Spinal cord (tissue), 10 donors: ENCODE measurements at places on chromosomes 5 and 9. TPM values are rescaled to one million over a fixed set of nuclear protein-coding genes. Genes with fewer than 3 reads are reported as not detected.
A peak's percentile ranks its signal among the peaks of the same experiment; 100 is the strongest.

DNA sequence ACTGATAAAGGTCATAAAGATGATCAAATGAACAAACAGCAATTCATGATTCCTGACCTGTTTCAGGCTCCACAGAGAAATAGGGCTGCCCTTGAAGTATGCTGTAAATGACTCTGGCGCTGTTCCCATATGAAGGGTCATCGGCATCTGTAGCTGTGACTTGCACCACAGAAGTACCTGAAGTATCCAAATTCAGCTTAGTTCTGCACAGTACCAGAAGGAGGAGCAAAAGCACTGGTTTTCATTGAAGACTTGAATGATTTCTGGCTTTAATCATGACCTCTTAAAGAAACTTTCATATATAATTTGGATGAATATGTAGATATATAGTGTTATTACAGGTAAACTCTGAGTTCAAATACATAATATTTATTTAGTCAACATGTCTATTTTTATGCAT is 109.1 kb downstream of the CDH10 start:
- no peaks in the 10 kb centered on the region for H3K4me1 ChIP-seq
- H3K27ac ChIP-seq = no peak overlapping the region
- no peak overlapping the region for H3K4me3 ChIP-seq
- no peak for DNase-seq
- no peaks in the 10 kb centered on the region for H3K36me3 ChIP-seq
- H3K27me3 ChIP-seq = no peaks in the 10 kb centered on the region

DNA sequence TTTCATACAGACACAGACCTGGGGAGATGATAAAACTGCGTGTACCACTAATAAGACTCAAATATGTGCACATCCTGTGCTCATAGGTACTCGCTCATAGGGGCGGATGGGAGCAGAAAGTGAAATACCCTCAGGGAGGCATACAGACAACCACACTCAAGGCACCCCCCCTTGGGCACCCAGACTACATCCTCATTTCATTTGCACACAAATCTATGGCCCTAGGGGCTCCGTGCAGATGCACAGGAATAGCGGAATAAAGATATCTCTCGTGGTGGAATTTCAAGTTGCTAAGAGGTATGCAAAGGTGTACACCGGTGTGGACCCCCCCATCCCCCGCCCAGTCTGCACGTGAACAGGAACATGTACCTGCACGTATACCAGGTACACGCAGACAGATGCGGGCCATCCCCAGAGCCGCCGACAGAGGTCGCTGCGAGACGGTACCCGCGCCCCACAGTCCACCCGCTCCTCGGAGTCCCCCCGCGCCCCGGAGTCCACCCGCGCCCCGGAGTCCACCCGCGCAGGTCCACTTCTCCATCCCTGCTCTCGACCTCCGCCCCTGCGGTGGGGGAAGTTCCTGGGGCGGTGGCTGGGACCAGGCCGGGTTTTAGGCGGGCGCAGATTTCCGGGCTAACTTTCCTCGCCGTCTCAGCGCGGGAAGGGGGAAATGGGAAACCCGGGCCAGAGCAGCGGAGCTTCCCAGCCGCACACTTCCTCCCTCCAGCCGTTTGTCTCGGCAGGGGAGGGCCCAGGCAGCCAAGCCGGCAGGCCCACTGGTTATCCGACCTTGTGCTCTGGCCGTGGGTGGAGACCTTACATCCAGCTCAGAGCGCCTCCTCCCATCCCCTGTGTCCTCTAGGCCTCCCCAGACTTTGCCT is 1.0 kb upstream of the IL12B start:
- H3K27ac ChIP-seq = no peak overlapping the region
- peak overlapping the region; percentile 39 for H3K4me3 ChIP-seq
- DNase-seq = no peak

- H3K4me3 ChIP-seq = no peak overlapping the region
- H3K27ac ChIP-seq = no peak overlapping the region
- no peak for DNase-seq
- H3K27me3 ChIP-seq = no peaks in the 10 kb centered on the region
Measured at GRCh38 chr5:43421450-43422133, 9.4 kb upstream of the CCL28 start.

DNA sequence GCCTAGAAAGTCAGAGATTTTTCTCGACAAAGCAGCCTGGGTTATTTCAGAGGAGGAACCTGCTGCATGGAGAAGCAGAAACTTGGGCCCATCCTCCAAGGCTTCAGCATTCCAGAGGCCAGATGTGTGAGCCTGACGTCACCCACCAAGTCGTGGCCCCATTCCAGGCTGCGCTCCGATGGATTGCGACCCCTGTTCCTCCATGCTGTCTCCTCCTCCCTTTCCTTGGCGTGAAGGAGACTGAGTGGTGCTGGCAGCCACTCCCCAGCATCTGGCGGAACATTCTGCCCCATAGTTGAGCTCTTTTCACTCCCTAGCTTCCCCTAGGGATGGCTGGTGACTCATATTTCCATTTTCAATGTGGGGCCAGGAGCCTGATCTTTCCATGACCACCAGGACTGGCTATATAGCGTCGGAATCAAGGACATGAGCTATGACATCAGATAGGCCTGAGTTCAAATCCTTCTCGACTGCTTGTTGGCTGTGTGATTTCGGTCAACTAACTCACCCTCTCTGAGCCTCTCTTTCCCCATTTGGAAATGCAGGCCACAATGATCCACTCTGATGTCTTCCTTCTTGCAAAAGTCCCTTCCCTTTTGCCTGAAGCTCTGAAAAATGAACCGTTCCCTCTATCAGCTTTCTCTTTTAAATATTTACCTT is 24.5 kb upstream of the DUSP1 start:
- no peak overlapping the region for H3K4me3 ChIP-seq
- H3K4me1 ChIP-seq = peaks cover 8% of the 10 kb centered on the region
- DNase-seq = peak; percentile 18
- peak overlapping the region; percentile 76 for H3K27ac ChIP-seq
- H3K27me3 ChIP-seq = no peaks in the 10 kb centered on the region

GRCh38 chr9:20373263-20373662 is 249.0 kb downstream of the MLLT3 start:
- no peak for DNase-seq
- H3K27ac ChIP-seq = no peak overlapping the region
- H3K27me3 ChIP-seq = no peaks in the 10 kb centered on the region
- H3K36me3 ChIP-seq = no peaks in the 10 kb centered on the region
- no peaks in the 10 kb centered on the region for H3K4me1 ChIP-seq

DNA sequence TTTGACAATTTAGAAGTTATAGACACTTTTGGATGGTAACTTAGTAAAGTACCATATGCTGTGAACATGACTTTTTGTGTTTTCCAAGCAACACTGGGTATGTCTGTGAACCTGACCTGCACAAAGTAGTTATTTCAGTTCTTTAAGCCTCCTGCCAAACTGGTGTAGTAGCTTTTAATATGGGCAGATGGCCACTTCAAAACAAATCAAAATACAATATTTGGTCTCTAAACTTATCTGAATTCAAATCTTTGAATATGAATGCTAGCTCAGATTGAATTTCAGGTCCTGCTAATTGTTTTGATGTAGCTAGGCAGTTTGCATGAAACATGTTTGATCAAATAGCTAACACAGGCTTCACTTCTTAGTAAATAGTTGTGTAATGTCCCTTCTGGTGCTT is 1176.7 kb upstream of the CDH9 start:
- no peaks in the 10 kb centered on the region for H3K4me1 ChIP-seq
- no peak overlapping the region for H3K27ac ChIP-seq
- H3K4me3 ChIP-seq = no peak overlapping the region

PCDHB12 gene
- 10.7 TPM for total RNA-seq

CORO2A gene
- total RNA-seq = 7.9 TPM

LEAP2 gene
- 1.8 TPM for total RNA-seq

ARL14EPL gene
- total RNA-seq = not detected

NMUR2 gene
- 0.30 TPM for total RNA-seq

PCDHGA6 gene
- total RNA-seq = 8.5 TPM

CCDC183 gene
- total RNA-seq = 0.89 TPM

CRHBP gene
- total RNA-seq = 4.7 TPM

LCN1 gene
- not detected for total RNA-seq

ACTL7A gene
- total RNA-seq = not detected

GFPT2 gene
- 14.9 TPM for total RNA-seq
